ENCODE measurements at places on chromosomes 3 and 15.

GRCh38 chr15:65767895-65768294, 24.2 kb downstream of the DENND4A start:
- no peak for DNase-seq

DNA sequence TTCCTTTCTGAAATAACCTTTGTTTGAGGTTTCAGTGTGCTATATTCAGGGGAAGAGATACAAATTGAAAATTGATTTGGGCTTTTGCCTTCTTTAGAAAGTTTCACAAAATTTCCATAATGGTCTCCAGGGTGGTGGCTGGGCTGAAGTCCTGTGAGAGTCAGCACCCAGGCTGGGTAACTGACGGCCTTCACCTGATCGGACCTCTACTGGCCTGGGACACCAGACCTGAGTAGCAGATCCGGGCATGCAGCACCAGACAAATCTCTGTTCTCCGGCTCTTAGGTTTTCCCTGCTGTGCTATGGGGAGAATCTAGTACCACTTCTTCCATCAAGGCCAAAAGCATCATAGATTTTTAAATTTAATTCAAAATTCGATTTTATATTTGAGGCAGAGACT, 133.0 kb upstream of the LMCD1 start:
- DNase-seq: no peak

DNA sequence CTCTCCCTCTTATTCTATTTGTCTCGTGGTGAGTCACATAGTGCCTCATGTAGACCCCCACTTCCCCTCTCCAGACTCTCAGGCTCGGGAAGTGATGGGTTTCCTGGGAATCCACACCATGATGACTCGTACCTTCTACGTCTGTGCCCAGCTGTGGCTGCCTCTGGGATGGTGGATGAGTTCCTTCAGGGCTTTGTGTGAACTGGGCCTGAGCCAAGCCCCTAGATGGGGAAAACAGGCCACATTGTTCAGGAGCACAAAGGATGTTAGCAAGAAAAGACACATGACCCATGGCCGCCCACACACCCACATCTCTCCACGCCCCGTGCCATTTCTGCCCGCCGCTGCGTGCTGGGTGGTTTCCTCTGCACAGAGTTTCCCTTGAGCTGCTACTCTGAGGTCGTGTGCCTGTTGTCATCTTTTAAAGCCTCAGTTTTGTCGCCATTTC, 10.5 kb downstream of the ISG20 start:
- DNase-seq: peak; percentile 53

- no peak for DNase-seq
Measured at GRCh38 chr3:156424758-156425157, 130.2 kb downstream of the SSR3 start.

DNA sequence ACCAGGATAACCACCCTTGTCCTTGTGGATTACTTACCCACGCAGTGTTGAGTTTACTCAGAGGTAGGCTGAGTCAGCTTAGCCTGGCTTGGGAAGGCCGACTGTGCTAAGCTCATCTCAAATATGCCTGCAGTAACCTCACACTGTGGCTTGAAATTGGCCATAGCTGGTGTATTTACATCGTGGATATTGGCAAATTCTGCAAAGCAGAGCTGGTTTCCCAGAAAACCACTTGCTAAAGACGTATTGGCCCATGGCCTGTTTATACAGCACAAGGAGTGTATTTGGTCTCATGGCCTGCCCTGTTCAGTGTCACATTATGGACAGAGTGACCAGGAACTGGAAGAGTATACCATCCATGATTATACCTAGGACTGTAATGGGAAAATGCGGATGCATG, 170.5 kb upstream of the UBE3A start:
- no peak for DNase-seq

DNA sequence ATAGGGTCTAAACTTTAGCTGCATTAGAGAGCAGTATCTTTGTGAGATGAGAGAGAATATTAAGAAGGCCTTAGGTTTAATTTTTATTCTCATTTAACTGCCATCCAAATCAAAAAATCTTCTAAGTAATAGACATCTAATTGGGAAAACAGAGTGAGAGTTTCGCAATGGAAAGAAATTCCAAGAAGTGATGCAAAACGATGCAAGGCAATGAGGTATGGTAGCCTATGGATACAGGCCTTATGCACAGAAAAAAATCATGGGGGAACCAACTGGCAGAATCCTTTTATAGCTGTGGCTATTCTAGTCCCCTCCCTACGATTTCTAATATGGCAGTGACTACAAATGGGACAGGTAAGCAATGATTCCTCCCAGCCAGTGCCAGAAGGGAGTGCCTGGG, 225.9 kb downstream of the GREM1 start:
- DNase-seq: no peak

DNA sequence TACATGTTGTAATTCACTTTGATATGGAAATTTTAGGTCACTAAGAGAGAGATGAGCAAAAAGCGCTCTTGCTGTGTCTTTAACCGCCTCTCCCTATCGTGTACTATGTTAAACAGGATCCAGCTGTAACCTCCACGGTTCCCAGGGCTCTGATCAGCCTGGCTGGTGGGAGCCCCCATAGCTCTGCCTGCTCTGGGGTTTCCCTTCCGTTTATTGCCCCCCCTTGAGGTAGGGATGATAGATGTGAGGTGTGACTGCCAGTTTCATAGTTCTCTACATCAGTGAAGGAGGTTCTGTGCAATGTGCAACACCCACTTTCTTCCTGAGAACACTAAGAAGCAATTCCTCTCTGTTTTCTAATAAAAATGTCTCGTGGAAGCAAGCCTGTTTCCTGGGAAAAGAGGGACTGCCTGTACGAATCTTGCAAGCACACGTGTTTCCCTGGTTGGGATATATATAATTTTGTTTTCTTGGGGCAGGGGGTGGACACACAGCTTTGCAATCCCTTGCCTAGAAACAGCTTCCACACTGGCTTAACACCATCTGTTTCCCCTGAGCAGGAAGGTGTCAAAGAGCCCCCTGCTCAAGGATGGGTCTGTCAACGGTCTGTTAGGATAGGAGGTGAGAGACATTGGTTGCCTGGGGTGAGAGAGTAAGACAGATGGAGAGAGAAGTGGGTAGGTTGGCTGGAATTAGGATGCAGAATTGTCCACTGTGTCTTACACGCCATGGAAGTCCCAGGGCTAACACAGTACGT, 23.8 kb downstream of the CORO2B start:
- DNase-seq: no peak

DNA sequence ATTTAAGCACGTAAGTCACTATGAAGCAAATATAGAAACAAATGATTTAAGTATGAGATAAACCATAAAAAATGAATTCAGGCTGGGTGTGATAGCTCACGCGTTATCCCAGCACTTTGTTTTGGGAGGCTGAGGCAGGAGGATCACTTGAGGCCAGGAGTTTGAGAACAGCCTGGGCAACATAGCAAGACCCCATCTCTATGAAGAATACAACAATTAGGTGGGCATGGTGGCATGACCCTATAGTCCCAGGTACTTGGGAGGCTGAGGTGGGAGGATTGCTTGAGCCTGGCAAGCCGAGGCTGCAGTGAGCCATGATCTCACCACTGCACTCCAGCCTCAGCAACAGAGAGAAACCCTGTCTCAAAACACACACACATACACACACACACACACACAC, 34.2 kb downstream of the TMCC1 start:
- no peak for DNase-seq

- no peak for DNase-seq
Measured at GRCh38 chr3:125624341-125624740, 29.0 kb upstream of the OSBPL11 start.

- DNase-seq: peak; percentile 53
Measured at GRCh38 chr15:31977812-31978661, 52.3 kb upstream of the CHRNA7 start.

DNA sequence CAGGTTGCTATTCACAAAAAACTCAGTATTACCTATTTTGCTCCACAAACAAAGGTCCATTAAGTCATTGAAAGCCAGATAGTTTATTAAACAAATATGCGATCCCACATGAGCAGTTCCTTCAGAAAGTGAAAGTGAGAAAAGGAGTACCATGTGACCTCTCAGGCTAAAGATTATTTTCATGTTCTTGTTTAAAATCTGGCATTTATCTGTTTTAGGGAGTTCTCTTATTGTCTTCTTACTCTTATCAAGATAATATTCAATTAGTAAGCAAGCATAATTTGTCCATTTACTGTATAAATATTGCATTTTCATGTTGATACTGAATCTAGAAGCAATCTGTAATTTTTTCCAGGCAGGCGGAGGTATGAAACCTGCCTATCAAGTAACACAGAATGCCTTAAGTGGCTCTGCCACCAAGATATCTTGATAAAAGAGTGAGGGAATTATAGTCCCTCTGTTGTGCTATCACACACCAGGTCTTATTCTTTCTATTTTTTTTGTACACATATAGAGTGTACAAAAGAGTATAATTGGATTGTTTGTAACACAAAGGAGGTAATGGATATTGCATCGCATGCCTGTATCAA, 20.1 kb upstream of the PLSCR5 start:
- DNase-seq: no peak

DNA sequence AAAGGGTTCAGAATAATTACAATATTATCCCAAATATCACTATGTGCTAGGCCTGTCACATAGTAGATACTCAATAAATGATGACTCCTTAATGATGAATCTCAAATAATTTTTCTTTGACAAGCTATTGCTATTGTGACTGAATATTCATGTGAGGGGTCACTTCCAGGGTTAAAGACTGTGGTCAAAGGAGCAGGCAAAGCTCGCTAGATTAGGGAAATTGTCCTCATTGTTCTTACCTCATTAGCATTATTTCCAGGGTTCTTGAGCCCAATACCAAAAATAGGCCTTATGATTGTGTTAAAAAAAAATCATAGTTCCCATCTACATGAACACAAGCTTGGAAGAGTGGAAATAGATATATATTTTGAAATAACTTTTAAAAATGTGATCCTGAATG, 252.2 kb downstream of the GAP43 start:
- no peak for DNase-seq

DNA sequence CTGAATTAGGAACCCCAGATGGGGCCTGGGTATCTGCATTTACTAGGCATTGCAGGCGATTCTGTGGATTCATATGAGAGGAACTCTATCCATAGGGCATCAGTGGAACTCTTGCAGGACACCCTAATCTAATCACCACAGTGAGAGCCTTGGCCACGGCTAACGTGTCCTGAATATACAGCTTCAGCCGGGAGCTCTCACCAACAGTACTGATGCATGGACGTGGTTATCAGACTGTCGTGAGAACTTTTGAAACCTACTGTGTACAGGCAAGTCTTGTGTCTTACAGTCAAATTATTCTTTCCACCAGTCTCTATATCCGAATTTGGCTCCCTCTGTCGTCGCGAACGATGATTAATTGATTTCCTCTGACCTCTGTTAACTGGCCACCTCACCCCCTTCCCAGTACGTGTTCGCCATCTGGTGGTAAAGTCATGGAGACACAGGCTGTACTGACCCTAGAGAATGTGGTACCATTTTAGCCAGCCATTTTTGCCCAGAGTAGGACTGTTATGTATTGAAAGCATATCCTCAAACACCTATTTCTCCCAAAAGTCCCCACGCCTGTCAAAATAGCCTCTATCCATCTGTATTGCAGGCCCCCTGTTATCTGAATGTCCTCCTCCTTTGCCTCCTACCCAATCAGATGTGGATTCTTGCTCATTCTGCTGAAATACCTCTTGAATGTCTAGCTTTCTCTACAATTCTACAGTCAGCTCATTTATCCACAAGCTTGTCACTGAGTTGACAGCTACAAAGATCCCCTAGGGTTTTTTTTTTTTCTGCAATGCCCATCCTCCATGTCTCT, 39.7 kb downstream of the GLDN start:
- no peak for DNase-seq

DNA sequence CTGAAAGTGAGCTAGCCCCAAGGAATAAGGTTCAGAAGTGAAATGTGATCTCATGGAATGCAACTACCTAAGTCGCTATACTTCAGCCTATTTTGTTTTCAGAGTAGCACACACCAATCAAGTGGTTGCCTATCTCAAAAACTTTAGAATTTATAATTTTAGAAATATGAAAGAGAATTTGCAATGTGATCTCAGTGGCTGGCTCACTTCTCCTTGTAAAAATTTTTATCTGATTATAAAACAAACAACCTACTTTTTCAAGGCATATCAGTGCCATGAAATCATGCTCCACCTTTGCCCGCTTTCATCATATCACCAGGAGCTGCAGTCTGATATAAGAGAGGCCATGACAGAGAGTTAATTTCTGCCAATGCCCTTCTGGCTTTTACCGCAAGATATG, 47.3 kb downstream of the CLDN11 start:
- DNase-seq: no peak

DNA sequence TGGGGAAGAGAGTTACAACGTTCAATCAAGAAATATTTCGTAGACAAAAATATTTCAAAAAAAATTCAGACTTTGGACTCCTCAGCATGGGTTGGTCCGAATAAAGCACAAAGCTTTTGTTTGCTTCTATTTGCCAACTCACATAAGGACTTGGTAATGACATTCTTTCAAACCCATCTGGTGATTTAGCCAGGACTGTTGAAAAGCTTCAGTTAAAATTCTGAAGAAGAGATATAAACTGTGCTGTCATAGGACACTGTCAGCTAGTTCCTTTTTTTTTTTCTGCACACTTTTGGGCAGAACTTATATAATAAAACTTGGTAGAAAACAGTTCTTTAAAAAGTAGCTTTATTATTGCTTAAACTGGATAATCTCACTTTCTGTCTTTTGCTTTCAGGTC, 660.8 kb upstream of the SGO1 start:
- DNase-seq: no peak

DNA sequence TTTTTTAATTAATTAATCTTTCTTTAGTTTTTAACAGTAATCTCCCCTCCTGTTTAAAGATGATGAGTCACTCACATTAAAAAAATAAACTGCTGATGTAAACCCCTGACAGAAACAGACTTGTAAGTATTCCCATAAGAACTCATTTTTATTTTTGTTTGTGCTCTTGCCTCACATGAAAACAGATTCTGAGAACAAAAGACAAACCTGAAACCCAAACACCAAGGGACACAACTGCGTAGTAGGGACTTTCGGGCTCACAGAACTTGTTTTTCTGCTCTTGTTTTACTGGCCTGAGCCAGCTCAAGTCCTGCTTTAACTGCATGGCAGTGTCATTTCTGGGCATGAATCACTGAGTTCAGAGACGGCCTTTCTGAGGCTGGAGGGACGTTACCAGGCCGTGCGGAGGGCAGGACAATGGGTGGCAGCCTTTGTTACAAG, 600.8 kb downstream of the FOXP1 start:
- no peak for DNase-seq

DNA sequence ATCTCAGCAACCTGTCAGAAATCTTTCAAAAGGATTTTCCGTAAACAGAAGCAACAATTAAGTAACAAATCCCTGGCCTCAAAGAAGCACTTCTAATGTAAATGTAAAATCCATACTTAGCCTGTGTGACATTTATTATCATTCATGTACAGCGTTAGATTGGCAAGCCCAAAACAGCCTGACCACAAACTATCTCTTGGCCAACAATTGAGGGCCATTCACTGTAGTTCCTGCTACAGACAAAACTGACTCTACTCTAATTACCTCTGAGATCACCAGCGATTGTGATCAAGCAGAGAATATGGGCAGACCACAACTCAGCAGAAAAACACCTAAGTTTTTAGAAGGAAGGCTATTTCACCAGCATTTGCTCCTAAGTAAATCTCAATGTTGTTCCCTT, 9.2 kb downstream of the SHQ1 start:
- no peak for DNase-seq

- no peak for DNase-seq
Measured at GRCh38 chr3:66957367-66957766, 40.7 kb upstream of the KBTBD8 start.

GRCh38 chr3:45573591-45573990, 21.0 kb upstream of the LIMD1 start:
- no peak for DNase-seq

GRCh38 chr3:127948211-127948610, 33.2 kb downstream of the KBTBD12 start:
- DNase-seq: no peak

Data from left ventricle myocardium inferior (tissue), 1 donor.